SHP77 treated with DMSO at 0.1 percent for 48 hours (cell line): ENCODE measurements at places on chromosomes 13 and 19.

GRCh38 chr13:19838865-19839275 is 24.6 kb downstream of the ZMYM5 start:
- no peak for DNase-seq

GRCh38 chr13:19604306-19604705 is 29.2 kb upstream of the MPHOSPH8 start:
- no peak for DNase-seq

DNA sequence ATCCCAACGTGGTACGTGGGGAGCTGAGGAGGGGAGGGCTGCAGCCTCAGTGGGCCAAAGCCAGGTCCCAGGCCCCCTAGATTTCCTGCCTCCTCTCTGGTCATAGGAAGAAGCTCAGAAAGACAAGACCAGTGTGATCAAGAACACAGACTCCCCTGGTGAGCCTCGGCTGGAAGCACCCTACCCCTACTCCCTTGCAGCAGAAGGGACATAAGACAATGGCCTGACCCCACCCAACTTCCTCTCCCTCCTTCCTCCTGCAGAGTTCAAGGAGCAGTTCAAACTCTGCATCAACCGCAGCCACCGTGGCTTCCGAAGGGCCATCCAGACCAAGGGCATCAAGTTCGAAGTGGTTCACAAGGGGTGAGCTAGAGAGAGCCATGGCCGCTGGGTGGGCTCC is 11.5 kb downstream of the PODNL1 start:
- no peak for DNase-seq

- no peak for DNase-seq
These were observed 5.0 kb downstream of the ADAT3 start for GRCh38 chr19:1910177-1910576.

GRCh38 chr13:44908266-44908665 is 81.0 kb downstream of the NUFIP1 start:
- DNase-seq, result no peak

GRCh38 chr13:66520511-66521355 is 709.4 kb downstream of the PCDH9 start:
- DNase-seq, result no peak

- DNase-seq, result no peak
These were observed 49.2 kb upstream of the PCCA start for GRCh38 chr13:100039740-100040139.

DNA sequence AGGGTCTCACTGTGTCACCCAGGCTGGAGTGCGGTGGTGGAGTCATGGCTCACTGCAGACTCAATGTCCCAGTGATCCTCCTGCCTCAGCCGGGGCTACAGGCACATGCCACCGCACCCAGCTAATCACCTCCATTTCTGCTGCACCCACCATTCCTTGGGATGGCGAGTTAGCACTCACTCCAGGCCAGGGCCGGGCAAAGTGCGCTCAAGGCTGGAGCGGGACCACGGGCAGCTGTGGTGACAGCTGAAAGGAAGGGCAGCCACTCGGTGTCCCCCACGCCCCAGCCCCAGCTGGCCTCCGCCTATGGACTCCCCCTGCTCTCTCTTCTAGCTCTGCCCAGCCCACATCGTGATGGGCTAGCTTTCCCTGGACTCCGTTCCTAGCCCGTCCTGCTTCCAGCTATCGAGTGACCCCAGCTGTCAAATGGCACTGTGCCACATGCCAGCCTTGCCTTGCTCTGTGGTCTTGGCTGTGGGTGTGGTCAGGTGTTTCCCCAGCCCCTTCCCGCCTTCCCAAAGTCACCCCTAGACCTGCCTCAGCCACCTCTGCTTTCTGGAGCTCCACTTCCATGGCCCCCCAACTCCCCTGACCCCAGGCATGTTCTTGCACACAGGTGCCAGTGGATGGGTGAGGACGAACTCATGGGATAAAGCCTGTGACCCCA is 4.1 kb downstream of the MICOS13 start:
- DNase-seq, result no peak

DNA sequence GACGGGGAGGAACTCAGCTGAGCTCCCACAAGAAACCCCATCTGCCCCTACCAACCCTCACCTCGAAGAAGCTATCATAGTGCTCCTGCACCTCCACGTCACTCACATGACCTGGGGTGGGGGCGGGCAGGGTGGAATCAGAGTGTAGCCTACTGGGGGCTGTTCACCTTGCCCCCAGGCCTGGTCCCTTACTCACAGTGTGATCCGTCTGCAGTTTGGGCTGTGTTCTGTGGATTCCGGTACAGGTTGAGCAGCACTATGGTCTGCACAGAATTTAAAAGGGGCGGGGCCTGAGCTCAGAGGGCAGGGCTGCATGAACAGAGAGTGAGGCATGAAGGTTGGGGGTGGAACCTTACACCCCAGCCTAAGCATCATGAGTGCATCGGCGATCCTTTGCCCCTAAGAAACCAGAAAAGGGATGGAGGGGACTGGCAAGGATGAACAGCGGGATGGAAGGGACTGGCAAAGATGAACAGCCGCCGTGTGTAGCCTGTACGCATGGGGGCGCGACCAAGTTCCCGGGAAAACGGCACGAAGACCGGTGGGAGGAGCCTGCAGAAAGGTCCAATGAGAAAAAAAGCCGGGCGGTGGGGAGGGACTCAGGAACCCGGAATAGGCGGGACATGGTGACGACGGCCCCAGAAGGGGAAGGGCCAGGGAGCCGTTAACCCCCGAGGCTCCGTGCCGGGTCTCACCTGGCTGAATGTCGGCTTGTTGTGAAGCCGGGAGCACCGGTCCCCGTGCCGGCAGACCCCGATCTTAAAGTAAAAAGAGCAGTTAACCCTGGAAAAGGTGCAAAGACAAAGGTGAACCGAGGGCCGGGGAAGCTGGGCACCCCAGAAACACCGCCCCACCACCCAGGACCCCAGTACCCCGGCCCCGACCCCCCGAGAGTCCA is 539 bp downstream of the U2AF1L4 start:
- peak; percentile 86 for DNase-seq

GRCh38 chr13:105960326-105960725 is 575.1 kb downstream of the EFNB2 start:
- DNase-seq, result no peak

- DNase-seq, result no peak
These were observed 1636.8 kb downstream of the PCDH9 start for GRCh38 chr13:65593298-65593874.

- DNase-seq, result no peak
These were observed 1.8 kb downstream of the FBN3 start for GRCh38 chr19:8147582-8147978.

DNA sequence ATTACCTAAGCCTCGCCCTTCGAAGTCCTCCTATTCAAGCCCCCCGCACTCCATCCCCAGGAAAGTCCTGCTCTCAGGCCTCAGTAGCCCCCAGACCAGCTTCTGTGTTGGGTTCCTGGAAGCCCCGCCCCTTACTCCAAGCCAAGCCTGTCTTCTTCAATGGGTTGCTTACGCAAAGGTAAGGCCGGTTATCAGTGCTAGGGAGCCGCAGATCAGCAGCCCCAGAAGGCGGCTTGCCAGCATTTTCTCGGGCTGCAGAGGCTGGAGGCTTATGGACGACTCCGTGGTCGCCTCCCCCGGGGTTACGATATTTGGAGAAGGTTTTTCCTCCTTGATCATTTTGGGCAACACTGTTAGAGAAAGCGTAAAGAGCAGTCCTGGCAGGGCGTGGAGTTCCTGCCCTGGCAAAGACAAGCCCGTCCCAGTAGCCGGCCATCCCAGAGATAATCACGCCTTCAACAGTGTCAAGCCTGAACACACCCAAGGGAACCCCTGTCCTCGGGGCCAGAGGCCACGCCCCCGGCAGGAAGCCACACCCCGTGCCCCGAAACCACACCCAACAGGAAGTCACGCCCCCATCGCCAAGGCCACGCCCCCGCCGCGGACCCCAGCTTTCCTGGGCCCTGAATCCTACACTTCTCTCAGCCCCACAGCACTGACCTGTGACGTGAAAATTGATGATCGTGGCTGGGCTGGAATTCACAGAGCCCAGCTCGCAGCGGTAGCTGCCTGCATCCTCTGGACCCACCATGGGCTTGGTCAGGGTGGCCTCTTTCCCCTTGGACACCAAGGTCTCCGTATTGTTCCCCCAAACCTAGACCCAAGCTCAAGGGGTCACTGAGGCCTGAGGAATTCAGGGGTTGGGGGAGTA is 954 bp upstream of the RASIP1 start:
- DNase-seq, result no peak

DNA sequence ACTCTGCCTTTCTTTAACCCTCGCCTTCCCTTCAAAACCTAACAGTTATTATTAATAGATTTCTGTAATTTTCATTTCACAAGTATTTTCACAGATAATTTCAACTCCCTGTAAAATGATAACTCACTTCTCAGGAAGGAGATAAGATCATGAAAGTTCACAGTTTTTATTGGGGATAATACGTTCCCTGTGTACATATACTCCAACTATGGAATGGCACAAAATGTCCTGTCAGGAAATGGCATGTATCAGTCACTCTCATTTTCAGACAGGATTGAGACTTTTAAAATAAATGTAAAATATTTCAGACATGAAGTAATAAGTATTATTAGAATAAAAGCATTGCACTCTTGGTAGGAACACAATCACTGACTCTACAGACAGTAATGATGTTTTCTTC is 932 bp upstream of the TRAPPC2B start:
- DNase-seq, result no peak

- no peak for DNase-seq
These were observed 13.3 kb upstream of the RASA3 start for GRCh38 chr13:114145722-114146121.

GRCh38 chr19:4542896-4543841 is 3.3 kb upstream of the LRG1 start:
- DNase-seq, result no peak

DNA sequence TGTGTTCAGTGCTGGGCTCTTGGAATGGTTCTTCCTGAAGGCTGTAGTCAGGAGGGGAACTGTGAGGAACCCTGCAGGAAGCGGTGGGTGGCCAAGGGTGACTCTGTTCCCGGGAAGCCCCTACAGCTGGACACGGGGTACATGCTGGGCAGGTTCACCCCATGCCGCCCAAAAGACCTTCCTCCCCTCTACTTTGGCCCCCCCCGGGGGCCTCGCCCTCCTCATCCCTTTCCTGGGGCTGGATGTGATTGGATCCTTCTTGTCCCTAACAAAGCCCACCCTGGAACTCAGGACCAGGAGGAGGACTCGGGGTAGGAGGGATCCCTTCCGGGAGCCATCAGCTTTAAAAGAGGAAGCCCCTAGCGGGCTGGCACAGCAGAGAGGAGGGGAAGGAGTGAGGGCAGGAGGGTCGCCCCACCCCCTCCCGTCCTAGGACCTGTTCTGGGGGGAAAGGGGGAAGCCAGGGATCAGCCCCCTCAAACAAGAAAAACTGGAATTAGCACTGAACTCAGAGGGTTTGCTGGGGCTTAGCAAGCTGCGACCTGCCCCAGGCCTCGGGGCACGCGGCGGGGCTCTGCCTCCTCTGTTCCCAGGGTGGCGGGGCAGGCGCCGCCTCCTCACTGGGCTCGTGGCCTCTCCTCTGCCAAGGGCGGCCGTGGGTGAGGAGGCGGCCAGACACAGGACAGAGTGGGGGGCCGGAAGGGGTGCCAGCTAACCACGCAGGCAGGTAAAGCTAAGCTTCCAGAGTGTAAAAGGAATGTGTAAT is 4.0 kb downstream of the CEBPA start:
- DNase-seq, result no peak

- no peak for DNase-seq
These were observed 18.6 kb upstream of the EHD2 start for GRCh38 chr19:47694466-47695273.

GRCh38 chr13:102909971-102910370 is 64.1 kb downstream of the ERCC5 start:
- DNase-seq, result no peak

DNA sequence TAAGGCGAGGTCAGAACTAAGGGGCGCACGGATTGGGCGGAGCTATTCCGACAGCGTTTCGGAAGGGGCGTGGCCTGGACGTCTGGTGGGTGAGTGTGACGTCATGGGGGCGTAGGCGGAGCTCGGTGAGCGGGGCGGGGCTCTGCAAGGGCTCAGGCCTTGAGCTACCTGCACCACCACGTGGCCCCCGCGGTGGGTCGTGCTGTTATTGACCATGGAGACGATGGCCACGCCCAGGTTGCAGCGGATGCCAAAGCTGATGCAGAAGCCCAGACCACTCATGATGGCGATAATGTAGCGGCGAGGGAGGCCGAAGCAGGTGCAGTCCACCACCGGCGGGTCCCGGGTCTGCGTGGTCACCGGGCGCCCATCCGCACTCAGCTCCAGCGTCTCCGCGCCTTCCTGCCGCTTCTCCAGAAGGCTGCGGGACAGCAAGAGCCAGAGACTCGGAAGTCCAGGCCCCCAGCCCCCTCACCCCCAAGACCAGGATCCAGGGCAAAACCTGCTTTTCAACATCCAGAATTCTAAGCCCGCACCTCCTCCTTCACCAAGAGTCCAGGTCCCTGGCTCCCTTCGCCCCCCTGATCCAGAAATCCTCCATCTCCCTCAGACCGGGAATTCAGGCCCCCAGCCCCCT is 4.8 kb downstream of the SLC17A7 start:
- no peak for DNase-seq

GRCh38 chr13:97145057-97145456 is 77.1 kb upstream of the MBNL2 start:
- DNase-seq, result no peak

GRCh38 chr19:39497996-39498797 is 550 bp upstream of the DLL3 start:
- peak; percentile 94 for DNase-seq

DNA sequence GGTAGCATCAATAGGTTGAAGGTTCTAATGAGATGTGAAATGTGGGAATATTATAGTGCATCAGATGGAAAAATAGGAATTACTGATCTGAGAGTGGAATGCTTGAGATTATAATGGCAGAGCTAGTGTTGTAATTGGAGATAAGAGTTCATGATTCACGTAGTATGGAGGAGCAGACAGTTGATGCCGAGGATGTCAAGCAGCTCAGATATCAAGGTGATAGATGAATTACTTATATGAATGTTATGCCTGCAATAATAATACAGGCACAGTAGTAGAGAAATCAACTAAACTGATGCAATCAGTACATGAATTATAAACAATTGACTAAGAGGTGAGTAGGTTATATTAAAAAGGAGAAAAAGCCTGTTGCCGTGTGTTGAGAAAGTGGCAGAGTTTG is 793.2 kb upstream of the GPC6 start:
- DNase-seq, result no peak

DNA sequence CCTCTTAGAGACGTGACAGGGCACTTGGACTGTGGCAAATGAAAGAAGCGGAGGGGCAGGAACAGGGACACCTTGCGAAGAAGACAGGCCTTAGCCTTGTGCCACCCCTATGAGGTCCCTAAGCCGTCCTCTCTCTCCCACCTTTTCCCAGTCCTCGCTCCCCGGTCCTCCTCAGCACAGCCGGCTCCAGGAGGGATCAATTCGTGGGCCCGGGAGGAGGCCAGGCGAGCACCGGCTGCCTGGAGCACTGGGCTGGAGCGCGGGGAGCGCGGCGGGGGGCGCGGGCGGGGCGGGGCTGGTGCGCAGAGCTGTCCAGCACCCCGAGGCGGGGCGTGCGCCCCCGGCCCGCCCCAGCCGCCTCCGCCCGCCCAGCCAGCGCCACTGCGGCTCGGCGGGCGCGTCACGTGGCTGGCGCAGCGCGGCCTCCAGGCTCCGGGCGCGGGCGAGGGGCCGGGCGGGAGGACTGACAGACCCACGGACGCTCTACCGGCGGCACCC is at the start of gene LRP3:
Gene LRP3, plus strand, starts transcription at position 466 of the 498 bp plus-strand sequence. CDS start 456 bp downstream, outside the sequence.
- DNase-seq, result no peak
